ENCODE measurements at places on chromosomes 1 and 21.
A peak's percentile ranks its signal among the peaks of the same experiment; 100 is the strongest.

- H3K27me3 ChIP-seq = no peaks in the 10 kb centered on the region
- H3K4me3 ChIP-seq = no peak overlapping the region
- DNase-seq = no peak
- H3K27ac ChIP-seq = no peak overlapping the region
These were observed 13.2 kb upstream of the ZMYM4 start for GRCh38 chr1:35255276-35255675.

GRCh38 chr1:39727221-39727931, 11.3 kb upstream of the PPIE start:
- no peaks in the 10 kb centered on the region for H3K4me1 ChIP-seq
- H3K27me3 ChIP-seq = peaks cover 82% of the 10 kb centered on the region
- no peaks in the 10 kb centered on the region for H3K36me3 ChIP-seq
- DNase-seq = no peak

DNA sequence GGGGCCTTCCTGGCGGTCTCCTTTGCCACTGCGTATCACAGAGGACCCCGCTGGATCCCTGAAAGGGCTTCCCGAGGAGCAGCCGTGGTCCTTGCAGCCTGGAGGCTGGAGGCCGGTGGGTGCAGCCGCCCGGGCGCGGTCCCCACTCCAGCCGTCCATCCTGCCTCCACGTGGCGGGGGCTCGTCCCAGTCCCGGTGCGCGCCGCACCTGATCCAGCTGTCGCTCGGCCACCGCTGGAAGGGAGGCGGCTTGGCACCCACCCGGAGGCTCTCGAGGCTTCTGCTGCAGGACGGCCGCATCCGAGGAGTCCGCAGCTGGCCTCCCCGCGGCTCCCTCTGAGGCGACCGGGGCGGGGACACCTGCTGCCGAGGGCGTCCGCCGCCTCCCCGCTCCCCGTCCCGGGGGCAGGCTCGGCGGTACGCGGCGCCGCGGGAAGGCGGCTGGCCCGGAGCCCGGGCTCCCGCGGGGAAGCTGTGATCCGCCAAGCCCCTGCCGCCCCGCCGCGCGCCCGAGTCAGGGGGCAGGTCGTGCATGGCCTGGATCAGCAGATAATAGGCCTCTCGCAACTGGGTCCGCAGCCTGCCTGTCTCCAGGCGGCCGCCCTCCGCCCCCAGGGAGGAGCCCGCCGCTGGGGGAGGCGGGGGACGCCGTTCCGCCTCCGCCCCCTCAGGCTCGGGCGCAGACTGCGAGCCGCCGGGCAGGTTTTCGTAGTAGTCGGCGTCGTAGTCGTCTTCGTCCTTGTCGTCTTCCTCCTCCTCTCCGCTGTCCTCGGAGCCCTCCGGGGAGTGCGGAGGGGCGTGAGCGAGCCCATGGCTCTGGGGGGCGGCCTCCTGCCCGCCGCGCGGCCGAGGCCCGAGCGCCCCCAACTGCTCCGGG, at the start of gene SYDE2:
TSS of gene SYDE2 (minus strand) at position 554 of the 877 bp plus-strand sequence. CDS start at position 534, 20 bp downstream.
- peak; percentile 80 for DNase-seq
- peak within 1 kb of the TSS; percentile 86 for H3K4me3 ChIP-seq
- peaks cover 51% of the 10 kb centered on the region for H3K27me3 ChIP-seq
- H3K36me3 ChIP-seq = no peaks in the 10 kb centered on the region
- H3K4me1 ChIP-seq = peaks cover 35% of the 10 kb centered on the region

DNA sequence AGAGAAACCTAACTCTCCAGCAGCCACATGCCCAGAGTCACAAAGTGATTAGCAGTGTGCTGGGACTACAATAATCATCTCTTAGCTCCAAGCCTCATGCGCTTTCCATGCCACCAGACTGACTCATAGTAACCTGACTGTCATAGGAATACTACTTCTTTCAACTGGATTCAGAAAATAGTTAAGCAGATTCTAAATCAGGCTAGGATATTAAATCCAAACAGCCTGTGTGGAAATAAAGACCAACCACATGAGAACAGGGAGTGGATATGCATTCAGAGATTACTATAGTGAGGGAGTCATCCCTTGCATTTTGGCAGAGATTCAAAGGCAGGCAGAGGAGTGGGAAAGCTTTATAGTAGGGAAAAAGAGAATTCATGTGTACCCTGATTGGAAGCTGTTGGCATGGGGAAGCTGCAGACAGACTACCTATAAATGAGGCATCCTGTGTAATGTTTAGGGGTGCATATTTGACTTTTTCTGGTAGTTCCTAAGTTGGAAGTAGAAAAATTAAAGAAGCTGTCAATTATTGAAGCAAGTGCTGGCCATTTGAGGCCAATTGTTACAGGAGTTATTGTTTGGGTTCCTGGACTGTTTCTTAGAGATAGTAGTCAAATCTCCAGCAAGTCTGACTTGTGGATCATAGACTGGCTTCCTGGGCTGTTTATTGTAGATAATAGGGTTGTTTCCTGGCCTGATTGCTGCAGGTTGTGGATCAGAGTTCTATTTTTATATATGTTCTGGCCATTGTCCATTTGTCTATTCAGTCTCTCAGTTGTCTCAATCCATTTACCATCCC, 31.7 kb upstream of the DNAH14 start:
- no peaks in the 10 kb centered on the region for H3K4me1 ChIP-seq
- DNase-seq = no peak
- no peak overlapping the region for H3K27ac ChIP-seq
- no peak overlapping the region for H3K4me3 ChIP-seq
- H3K36me3 ChIP-seq = no peaks in the 10 kb centered on the region

- no peaks in the 10 kb centered on the region for H3K4me1 ChIP-seq
- no peak overlapping the region for H3K4me3 ChIP-seq
- no peaks in the 10 kb centered on the region for H3K27me3 ChIP-seq
- DNase-seq = no peak
- H3K36me3 ChIP-seq = no peaks in the 10 kb centered on the region
These were observed 90.0 kb downstream of the HFM1 start for GRCh38 chr1:91314643-91315042.

- H3K36me3 ChIP-seq = no peaks in the 10 kb centered on the region
- H3K27ac ChIP-seq = peak overlapping the region; percentile 86
- H3K27me3 ChIP-seq = no peaks in the 10 kb centered on the region
- H3K4me1 ChIP-seq = peaks cover 75% of the 10 kb centered on the region
- no peak for DNase-seq
These were observed 4.4 kb upstream of the CAPN2 start for GRCh38 chr1:223708001-223708359.

DNA sequence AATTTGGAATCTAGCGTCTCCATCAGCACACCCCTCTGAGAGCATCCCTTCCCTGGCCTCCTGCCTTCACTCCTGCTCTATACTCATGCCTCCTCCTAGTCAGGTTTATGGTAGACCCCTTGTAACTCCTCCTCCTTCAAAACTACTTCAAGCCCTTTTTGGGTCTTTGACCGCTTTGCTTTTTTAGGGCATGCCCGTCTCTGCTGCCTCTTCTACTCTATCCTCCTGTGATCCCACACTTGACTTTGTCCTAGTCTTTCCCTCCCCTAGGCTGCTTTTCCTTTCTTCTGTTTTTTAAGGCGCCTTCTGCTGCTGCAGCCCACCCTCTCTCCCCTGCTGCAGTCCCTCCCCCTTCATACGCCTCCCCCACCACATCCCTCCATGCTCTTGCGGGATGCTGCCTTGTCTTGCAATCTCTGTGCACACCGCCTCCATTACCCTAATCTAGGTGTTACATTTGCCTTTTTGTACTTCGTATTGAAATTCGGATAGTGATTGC, 1.5 kb downstream of the SNX27 start:
- peaks cover 37% of the 10 kb centered on the region for H3K4me1 ChIP-seq
- H3K27ac ChIP-seq = peak overlapping the region; percentile 94
- no peaks in the 10 kb centered on the region for H3K36me3 ChIP-seq
- DNase-seq = no peak
- H3K27me3 ChIP-seq = no peaks in the 10 kb centered on the region

GRCh38 chr1:19210772-19211549, 895 bp upstream of the UBR4 start:
- peaks cover 74% of the 10 kb centered on the region for H3K4me1 ChIP-seq
- H3K4me3 ChIP-seq = peak overlapping the region; percentile 84
- no peak for DNase-seq
- no peaks in the 10 kb centered on the region for H3K27me3 ChIP-seq
- H3K36me3 ChIP-seq = peaks cover 5% of the 10 kb centered on the region

- H3K4me1 ChIP-seq = peaks cover 79% of the 10 kb centered on the region
- peak overlapping the region; percentile 55 for H3K27ac ChIP-seq
- no peaks in the 10 kb centered on the region for H3K36me3 ChIP-seq
These were observed 47.2 kb downstream of the LAMC1 start for GRCh38 chr1:183070234-183070922.

- peak overlapping the region; percentile 76 for H3K27ac ChIP-seq
- no peaks in the 10 kb centered on the region for H3K27me3 ChIP-seq
- peaks cover 24% of the 10 kb centered on the region for H3K4me1 ChIP-seq
- H3K4me3 ChIP-seq = no peak overlapping the region
These were observed 8.0 kb upstream of the TMEM52 start for GRCh38 chr1:1926886-1927660.

DNA sequence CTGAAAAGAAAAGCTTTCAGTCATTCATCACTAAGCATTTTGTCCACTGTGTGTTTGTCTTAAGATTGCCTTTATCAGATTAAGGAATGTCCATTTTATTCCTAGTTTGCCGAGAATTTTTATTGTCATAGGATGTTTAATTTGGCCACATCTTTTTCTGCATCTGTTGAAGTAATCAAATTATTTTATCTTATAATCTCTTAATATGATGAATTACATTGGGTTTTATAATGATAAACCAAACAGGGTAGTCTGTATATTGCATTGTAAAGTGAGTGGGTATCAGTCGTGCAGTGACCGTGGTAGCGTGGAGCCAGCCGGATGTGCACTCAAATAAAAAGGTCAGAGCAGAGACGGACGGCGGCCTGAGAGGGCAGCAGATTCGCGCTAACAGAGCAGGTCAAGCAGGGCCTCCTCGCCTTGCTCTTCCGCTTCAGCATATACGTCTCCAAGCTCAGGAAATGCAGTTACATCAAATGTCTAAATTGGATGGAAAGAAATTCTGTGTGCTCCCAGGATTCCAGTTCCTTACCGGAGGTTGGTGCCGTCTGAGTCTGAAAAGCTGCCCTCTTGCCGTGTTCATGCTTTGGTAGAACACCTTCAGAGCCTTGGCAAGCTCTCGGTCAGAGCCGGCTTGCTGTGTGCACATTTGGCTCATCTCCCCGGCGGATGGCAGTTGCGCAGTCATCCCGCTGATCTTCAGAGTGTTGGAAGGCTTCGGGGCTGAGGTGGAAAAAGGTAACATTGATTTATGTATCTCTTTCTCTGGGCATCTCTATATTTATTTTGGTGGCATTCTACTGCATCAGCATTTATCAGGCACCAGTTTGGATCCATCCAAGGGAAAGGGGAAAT, 51.5 kb downstream of the SCCPDH start:
- no peaks in the 10 kb centered on the region for H3K4me1 ChIP-seq
- peaks cover 45% of the 10 kb centered on the region for H3K36me3 ChIP-seq
- H3K27ac ChIP-seq = no peak overlapping the region
- H3K27me3 ChIP-seq = no peaks in the 10 kb centered on the region

- no peaks in the 10 kb centered on the region for H3K36me3 ChIP-seq
- H3K4me3 ChIP-seq = no peak overlapping the region
- no peak overlapping the region for H3K27ac ChIP-seq
- peaks cover 65% of the 10 kb centered on the region for H3K4me1 ChIP-seq
- DNase-seq = no peak
These were observed 18.0 kb downstream of the PGM1 start for GRCh38 chr1:63611231-63611630.

DNA sequence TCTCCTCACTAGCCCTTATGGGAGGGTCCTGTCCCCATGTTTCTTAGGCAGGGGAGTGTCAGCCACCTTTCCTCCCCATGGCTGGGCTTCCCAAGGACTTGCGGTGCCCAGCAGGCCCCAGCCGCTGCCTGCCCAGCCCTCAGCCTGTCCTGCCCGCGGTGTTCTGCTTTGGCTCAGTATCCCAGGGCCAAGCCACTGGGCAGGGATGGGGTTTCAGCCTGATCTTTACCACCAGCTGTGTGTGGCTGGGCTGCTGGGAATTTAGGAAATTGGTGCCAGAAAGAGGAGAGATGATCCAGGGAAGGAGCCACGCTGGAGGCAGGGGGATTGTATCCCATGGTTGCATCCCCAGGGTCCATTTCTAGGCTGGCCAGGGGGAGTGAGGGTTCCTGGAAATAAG, 6.9 kb upstream of the IGFN1 start:
- H3K4me3 ChIP-seq = no peak overlapping the region
- no peaks in the 10 kb centered on the region for H3K4me1 ChIP-seq
- peaks cover 31% of the 10 kb centered on the region for H3K27me3 ChIP-seq
- H3K36me3 ChIP-seq = no peaks in the 10 kb centered on the region
- no peak for DNase-seq
- H3K27ac ChIP-seq = no peak overlapping the region

GRCh38 chr1:6313393-6314200, 52.7 kb upstream of the GPR153 start:
- no peak overlapping the region for H3K4me3 ChIP-seq
- no peaks in the 10 kb centered on the region for H3K27me3 ChIP-seq
- DNase-seq = no peak
- H3K27ac ChIP-seq = no peak overlapping the region

- H3K27ac ChIP-seq = peak overlapping the region; percentile 73
- H3K27me3 ChIP-seq = no peaks in the 10 kb centered on the region
- DNase-seq = no peak
- H3K4me1 ChIP-seq = peaks cover 98% of the 10 kb centered on the region
These were observed 51.7 kb downstream of the ITPKB start for GRCh38 chr1:226687426-226687825.

- H3K4me1 ChIP-seq = no peaks in the 10 kb centered on the region
- H3K27ac ChIP-seq = no peak overlapping the region
- no peak for DNase-seq
- peaks cover 22% of the 10 kb centered on the region for H3K27me3 ChIP-seq
- no peak overlapping the region for H3K4me3 ChIP-seq
- no peaks in the 10 kb centered on the region for H3K36me3 ChIP-seq
These were observed 11.7 kb downstream of the SELL start for GRCh38 chr1:169699707-169700106.

DNA sequence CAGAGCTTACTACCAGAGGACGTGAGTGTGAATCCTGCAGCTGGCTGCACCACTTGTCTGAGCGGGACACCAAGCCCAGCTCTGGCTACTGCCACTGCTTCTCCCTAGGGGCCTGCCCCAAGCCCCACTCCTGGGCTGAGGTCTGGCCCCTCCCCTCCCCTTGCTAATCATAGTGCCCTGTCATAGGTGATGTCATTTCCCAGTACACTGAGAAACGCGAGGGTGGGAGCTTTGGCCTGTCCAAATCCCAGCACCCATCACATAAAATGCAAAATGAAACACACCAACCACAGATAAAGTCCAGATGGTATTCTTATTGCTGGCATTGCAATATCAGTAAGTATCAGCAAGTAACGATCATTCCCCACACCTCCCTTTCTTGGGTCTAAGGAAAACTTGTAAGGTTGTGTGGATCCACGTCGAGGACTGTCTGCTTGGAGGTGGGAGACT, 77.7 kb downstream of the TOMM20 start:
- peaks cover 60% of the 10 kb centered on the region for H3K4me1 ChIP-seq
- no peaks in the 10 kb centered on the region for H3K36me3 ChIP-seq
- no peaks in the 10 kb centered on the region for H3K27me3 ChIP-seq
- H3K4me3 ChIP-seq = no peak overlapping the region
- peak; percentile 49 for DNase-seq
- H3K27ac ChIP-seq = peak overlapping the region; percentile 67

DNA sequence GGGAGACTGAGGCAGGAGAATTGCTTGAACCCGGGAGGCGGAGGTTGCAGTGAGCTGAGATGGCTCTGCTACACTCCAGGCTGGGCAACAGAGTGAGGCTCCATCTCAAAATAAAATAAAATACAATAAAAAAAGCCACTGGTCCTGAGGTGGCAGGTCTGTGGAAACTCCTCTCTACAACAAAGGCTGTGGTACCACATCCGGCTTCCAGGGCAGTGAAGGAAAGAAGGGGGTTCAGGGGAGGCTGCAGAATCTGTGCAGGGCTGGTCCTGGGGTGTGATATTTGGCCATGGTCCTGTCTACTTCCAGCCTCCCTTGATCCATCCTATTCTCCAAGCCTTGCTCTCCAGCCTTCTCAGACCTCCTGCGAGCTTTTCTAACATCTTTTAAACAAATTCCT, 731 bp upstream of the ZNF683 start:
- no peaks in the 10 kb centered on the region for H3K4me1 ChIP-seq
- H3K4me3 ChIP-seq = no peak overlapping the region
- H3K27me3 ChIP-seq = peaks cover 70% of the 10 kb centered on the region
